ENCODE measurements at places on chromosomes 2 and 18. TPM values are rescaled to one million over a fixed set of nuclear protein-coding genes. Genes with fewer than 3 reads are reported as not detected.
A peak's percentile ranks its signal among the peaks of the same experiment; 100 is the strongest.

DNA sequence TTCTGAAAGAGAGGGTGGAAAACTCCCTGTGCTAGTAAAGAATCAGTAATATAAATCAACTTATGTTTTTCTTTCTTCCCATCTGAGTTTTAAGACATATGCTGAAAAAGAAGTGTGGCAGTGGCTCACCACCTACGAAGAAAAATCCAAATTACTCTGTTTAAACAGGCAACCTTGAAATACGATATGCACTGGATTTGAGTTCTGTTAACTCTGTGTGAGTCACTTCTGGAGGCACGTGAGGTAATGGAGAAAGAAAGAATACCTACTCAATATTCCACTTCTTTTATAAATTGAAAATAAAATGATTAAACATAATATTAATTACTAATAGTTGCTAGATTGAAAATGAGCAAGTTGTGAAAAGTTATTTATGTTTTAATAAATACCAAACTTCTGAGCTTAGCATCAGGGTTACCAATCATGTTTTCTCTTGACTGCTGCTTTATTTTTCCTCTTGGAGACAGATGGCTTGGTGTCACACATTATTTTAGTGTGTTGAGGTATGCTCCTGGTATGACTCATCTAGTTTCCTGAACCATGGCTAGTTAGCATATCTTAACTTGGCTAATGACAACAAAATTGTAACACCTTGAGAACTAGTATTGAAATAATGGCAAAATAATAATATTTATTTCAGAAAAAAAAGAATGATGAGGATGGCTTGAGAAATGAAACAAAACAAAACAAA lies 1705.5 kb upstream of the PIK3C3 start:
- no peaks in the 10 kb centered on the region for H3K27me3 ChIP-seq
- no peak overlapping the region for H3K27ac ChIP-seq

GRCh38 chr2:237593036-237593435 lies 2.5 kb upstream of the RAB17 start:
- H3K36me3 ChIP-seq = no peaks in the 10 kb centered on the region
- no peak overlapping the region for H3K27ac ChIP-seq
- no peak overlapping the region for H3K4me3 ChIP-seq
- peaks cover 9% of the 10 kb centered on the region for H3K4me1 ChIP-seq

GRCh38 chr2:231512222-231512621 lies 18.0 kb downstream of the NMUR1 start:
- H3K27me3 ChIP-seq = no peaks in the 10 kb centered on the region
- H3K36me3 ChIP-seq = no peaks in the 10 kb centered on the region
- DNase-seq = no peak
- H3K4me1 ChIP-seq = peaks cover 20% of the 10 kb centered on the region
- H3K27ac ChIP-seq = peak overlapping the region; percentile 97

DNA sequence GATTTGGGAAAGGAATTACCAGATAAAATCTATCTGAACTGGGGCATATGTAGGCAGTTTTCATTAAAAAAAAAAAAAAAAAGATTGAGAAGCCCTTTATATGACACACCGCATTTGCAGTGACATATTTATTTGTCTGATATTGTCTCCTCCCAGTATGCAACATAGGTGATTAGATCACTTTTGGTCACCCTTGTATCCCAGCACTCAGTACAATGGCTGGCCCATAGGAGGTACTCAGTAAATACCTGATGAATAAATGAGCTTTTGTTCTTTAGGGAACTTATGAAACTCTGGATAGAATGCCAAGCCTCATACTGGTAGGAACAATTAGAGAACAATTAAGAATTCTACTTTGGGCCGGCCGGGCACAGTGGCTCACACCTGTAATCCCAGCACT lies 22.8 kb upstream of the E2F6 start:
- no peaks in the 10 kb centered on the region for H3K36me3 ChIP-seq
- H3K27me3 ChIP-seq = no peaks in the 10 kb centered on the region
- DNase-seq = no peak
- H3K4me1 ChIP-seq = peaks cover 17% of the 10 kb centered on the region
- no peak overlapping the region for H3K4me3 ChIP-seq

- no peak overlapping the region for H3K4me3 ChIP-seq
- H3K27me3 ChIP-seq = peaks cover 2% of the 10 kb centered on the region
- no peak overlapping the region for H3K27ac ChIP-seq
- no peaks in the 10 kb centered on the region for H3K36me3 ChIP-seq
- H3K4me1 ChIP-seq = no peaks in the 10 kb centered on the region
Observed at GRCh38 chr2:60659026-60659425, 97.0 kb upstream of the PAPOLG start.

DNA sequence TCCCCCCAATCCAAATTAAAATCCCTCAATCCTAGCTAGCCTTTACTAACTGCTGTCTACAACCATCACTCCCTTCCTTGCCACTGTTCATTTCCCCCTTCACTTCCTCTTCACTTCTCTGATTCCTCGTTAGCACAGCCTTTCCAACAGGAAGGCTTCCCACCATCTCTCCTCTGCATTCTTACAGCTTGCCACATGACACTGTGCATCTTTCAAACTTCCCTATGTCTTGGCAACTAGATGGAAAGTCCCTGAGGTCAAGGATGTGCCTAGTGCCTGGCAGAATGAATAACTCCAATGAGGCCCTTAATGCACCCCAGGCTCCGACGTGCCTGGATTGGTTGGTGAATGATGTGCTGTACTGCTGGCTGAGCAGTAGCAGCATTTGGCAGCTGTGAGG lies 15.2 kb downstream of the SAP130 start:
- H3K4me3 ChIP-seq = no peak overlapping the region
- no peak for DNase-seq
- no peak overlapping the region for H3K27ac ChIP-seq
- H3K36me3 ChIP-seq = peaks cover 100% of the 10 kb centered on the region
- H3K27me3 ChIP-seq = no peaks in the 10 kb centered on the region

DNA sequence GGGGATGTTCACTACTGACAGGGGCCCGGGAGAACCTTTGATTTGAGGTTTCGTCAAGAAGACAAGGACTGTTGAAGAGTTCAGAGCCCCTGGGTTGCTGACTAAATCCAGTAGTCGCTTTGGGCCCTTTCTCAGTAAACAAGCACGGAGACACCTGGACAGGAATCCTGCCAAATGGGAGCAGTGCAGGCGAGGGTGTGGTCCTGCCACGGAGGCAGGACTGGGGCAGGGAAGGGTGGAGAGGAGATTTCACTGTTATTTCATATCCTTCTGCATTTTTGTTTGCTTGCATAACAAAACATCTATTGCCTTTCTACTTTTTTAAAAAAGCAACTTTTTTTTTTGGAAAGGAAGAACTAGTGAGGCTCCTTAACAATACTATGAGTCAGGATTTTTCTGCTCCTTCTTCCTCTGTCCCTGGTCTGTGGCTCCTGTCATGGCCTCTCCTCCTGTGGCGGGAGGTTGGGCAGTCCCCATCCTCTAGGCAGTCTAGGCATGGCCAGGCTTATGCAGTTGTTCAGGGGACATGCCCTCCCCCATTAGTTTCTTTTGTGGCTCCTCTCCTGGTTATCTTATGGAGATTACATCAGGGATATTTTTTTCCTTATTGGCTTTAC lies 57.7 kb downstream of the ARHGEF4 start:
- no peaks in the 10 kb centered on the region for H3K36me3 ChIP-seq
- no peak for DNase-seq
- H3K27me3 ChIP-seq = no peaks in the 10 kb centered on the region
- no peak overlapping the region for H3K27ac ChIP-seq
- no peaks in the 10 kb centered on the region for H3K4me1 ChIP-seq
- no peak overlapping the region for H3K4me3 ChIP-seq

DNA sequence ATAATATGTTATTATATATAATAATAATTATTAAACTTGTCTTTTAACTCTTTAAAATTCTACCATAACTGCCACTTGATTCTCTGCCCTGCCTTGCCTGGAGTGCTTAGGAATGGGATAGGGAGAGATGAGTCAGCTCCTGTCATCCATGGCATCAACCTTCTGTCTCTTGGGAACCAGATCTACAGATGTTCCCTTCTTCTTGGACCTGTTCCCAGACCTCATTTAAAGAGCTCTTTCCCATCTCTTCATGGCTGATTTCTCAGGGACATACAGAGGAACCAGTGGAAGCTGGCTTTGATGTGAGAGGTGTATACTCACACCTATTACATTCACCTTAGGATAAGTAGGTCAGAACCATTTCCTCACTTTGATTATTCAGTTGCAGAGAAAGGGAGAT lies 155.3 kb upstream of the MYO3B start:
- H3K4me3 ChIP-seq = no peak overlapping the region
- H3K27ac ChIP-seq = no peak overlapping the region
- peaks cover 9% of the 10 kb centered on the region for H3K36me3 ChIP-seq
- H3K27me3 ChIP-seq = no peaks in the 10 kb centered on the region

DNA sequence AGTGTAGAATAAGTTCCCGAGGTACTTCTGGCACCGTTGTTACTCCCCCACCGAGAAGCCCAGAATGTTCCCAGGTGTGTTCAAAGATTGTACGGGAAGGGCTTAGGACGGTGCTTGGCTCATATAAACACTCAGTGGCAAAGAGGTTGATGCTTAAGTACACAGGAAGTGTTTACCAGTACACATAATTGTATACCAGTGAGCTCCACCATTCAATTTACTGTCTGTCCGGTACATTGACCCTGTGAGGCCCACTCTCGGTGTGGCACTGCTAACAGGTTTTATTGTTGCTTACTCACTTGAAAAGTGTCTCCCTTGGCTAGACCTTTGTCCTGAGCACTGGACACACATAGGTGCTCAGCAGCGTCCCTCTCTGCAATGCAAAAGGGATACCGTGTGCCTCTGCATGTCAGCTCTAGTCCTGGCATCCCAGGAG lies 191.0 kb downstream of the NEDD4L start:
- H3K36me3 ChIP-seq = no peaks in the 10 kb centered on the region
- H3K27me3 ChIP-seq = no peaks in the 10 kb centered on the region
- H3K4me3 ChIP-seq = no peak overlapping the region
- H3K27ac ChIP-seq = no peak overlapping the region

DNA sequence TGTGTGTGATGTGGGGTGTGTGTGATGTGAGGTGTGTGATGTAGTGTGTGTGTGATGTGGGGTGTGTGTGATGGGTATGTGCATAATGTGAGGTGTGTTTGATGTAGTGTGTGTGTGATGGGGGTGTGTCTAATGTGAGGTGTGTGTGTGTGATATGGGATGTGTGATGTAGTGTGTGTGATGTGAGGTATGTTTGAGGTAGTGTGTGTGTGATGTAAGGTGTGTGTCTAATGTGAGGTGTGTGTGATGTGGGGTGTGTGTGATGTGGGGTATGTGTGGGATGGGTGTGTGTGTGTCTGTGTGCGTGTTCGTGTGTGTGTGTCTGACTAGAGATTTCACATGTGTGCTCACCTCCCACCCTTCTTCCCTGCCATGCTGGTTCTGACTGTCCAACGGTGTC lies 56.3 kb downstream of the TWIST2 start:
- H3K27me3 ChIP-seq = no peaks in the 10 kb centered on the region
- no peaks in the 10 kb centered on the region for H3K4me1 ChIP-seq
- H3K36me3 ChIP-seq = no peaks in the 10 kb centered on the region
- no peak overlapping the region for H3K4me3 ChIP-seq
- no peak overlapping the region for H3K27ac ChIP-seq

- H3K27ac ChIP-seq = no peak overlapping the region
- no peak overlapping the region for H3K4me3 ChIP-seq
- peaks cover 3% of the 10 kb centered on the region for H3K27me3 ChIP-seq
- DNase-seq = no peak
- no peaks in the 10 kb centered on the region for H3K4me1 ChIP-seq
Observed at GRCh38 chr2:238785528-238785860, 62.4 kb upstream of the TWIST2 start.

GRCh38 chr18:9366126-9366714 lies 31.6 kb downstream of the TWSG1 start:
- no peaks in the 10 kb centered on the region for H3K27me3 ChIP-seq
- no peaks in the 10 kb centered on the region for H3K36me3 ChIP-seq
- no peaks in the 10 kb centered on the region for H3K4me1 ChIP-seq
- no peak for DNase-seq
- no peak overlapping the region for H3K4me3 ChIP-seq

DNA sequence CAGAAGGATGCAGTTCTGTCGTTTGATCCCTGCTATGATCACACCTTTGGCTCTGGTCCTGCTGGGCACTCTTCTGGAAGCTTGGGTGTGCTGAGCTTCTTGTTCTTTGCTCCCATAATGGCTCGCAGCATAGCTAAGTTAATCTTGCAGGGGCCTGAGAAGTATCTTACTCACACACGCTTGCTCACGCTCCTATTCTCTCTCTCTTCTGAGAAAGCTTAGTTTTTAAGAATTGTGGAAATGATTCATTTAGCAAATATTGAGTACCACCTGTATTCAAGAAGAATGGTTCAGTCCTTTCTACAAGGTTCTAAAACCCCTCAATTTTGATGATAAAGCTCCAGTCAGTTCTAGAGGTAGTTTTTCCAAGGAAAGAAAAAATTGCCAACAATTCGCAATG lies 40.6 kb downstream of the XRCC5 start:
- no peak for DNase-seq
- no peaks in the 10 kb centered on the region for H3K4me1 ChIP-seq
- H3K4me3 ChIP-seq = no peak overlapping the region
- H3K27me3 ChIP-seq = no peaks in the 10 kb centered on the region
- peaks cover 8% of the 10 kb centered on the region for H3K36me3 ChIP-seq

DNA sequence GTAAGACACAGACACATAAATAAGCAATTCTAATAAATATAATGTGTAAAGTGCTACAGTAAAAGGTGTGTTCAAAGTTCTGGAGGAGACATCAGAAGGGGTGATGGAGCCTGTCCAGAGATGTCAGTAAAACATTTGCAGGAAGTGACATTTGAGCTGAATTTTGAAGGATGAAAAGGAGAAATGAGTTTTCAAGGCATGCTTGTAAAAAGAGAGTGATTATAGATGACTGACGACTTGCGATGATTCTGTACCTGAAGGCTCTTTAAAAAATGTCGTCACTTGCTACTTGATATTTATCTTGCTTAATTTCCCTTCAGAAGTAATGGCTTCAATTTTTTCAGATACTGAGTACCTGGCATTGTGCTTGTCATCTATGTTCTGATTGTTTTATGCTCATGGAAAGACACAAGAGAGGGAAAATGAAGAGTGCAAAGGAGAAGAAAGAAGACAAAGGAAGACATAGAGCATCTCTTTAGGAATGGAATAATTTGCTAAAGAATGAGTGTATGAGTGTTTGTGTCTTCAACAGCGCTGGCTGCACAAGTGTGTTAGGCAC lies 73.9 kb downstream of the PLA2R1 start:
- H3K27ac ChIP-seq = no peak overlapping the region
- H3K27me3 ChIP-seq = no peaks in the 10 kb centered on the region
- DNase-seq = no peak
- H3K4me3 ChIP-seq = no peak overlapping the region

GRCh38 chr2:45102579-45103117 lies 93.4 kb upstream of the SIX2 start:
- no peak overlapping the region for H3K4me3 ChIP-seq
- no peak for DNase-seq

The TDRD15 gene
- not detected for total RNA-seq

The VAMP5 gene
- total RNA-seq = 78.0 TPM

The ANKRD53 gene
- total RNA-seq = 0.58 TPM

The KLHL14 gene
- not detected for total RNA-seq

The DTNA gene
- total RNA-seq = 103 TPM

The RNU2-63P gene
- not detected for total RNA-seq

The MROH2A gene
- total RNA-seq = not detected

The SIX3 gene
- not detected for total RNA-seq
